Fibroblast of upper back skin (primary cell): ENCODE measurements at places on chromosomes 7 and 10.

DNA sequence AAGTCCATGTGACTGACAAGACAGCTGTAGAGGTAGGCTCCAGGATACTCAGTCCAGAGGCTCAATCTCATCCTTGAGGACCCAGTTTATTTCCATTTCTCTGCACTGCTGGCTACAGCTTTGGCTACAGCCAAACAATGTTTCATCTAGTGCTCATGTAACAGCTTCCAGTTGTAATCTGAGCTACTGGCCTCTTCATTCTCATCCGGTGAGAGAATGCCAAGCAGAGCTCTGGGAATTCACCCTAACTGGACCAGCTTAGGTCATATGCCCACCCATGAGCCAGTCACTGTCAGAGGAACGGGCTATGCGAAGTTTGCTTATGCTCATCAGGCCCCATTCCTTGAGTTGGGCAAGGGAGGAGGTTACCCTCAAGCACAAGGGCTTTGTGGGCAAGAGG, 192.9 kb downstream of the EVX1 start:
- DNase-seq: no peak

DNA sequence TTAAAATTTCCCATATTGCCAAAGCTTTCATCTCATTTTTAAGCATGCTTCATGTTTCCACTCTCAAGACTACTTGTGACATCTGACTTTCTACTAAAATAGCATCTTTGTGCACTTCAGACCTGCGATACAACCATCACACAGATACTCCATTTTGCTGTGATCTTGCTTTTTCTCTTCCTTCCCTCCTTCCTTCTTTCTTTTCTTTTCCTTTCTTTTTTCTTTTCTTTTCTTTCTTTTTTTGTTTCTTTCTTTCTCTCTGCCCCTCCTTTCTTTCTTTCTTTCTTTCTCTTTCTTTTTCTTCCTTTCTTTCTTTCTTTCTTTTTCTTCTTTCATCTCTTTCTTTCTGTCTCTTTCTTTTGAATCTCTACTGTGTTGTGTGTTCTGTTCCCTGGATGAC, 194.0 kb upstream of the KCND2 start:
- DNase-seq: no peak

- DNase-seq: no peak
Observed at GRCh38 chr10:125520968-125521367, 162.0 kb downstream of the TEX36 start.

DNA sequence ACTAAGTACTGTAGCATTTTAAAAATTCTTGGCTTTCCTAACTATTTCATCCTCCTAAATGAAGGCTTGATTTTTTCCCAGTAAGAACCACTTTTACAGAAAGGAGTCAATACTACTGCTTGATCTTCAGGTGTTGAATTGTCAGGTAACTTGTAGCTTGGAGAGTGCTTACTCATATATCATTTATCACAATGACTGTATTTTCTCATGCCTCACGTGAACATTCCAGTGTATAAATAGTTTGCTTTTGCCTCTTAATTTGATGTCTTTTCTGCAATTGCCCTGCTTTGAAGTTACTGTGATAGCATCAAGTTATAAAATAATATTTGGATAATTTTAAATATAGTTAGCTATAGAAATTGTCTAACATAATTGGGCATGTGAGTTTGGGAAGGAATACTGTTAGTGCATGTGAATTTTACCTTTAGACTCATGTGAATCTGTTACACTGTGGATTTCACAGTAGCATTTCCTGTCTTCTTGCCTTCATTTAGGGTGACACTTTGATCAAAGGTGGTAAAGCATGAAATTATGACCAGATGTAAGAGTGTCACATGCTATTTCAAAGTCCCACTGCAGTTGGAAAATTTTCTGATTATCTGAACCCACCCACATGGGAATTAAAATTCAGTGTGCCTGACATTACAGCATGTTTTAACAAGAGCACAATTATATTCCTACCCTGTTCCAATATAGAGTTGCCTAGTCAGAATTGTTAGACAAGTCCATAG, 962.8 kb downstream of the DNAJB9 start:
- DNase-seq: no peak

DNA sequence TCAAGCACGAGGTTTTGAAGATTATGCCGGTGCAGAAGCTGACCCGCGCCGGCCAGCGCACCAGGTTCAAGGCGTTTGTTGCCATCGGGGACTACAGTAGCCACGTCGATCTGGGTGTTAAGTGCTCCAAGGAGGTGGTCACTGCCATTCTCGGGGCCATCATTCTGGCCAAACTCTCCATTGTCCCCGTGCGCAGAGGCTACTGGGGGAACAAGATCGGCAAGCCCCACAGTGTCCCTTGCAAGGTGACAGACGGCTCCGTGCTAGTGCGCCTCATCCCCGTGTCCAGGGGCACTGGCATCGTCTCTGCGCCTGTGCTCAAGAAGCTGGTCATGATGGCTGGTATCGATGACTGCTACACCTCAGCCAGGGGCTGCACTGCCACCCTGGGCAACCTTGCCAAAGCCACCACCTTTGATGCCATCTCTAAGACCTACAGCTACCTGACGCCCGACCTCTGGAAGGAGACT, 284.7 kb downstream of the GPR37 start:
- DNase-seq: no peak
